ENCODE measurements at places on chromosomes 6 and 20. TPM values are rescaled to one million over a fixed set of nuclear protein-coding genes. Genes with fewer than 3 reads are reported as not detected.

SLC17A2 gene
- not detected for total RNA-seq

PLEKHG1 gene
- total RNA-seq = not detected

HSPA1A gene
- total RNA-seq = not detected

IL20RA gene
- not detected for total RNA-seq

GRCh38 chr6:12014027-12014872, 2.1 kb downstream of the HIVEP1 start:
- no peak for DNase-seq

DNA sequence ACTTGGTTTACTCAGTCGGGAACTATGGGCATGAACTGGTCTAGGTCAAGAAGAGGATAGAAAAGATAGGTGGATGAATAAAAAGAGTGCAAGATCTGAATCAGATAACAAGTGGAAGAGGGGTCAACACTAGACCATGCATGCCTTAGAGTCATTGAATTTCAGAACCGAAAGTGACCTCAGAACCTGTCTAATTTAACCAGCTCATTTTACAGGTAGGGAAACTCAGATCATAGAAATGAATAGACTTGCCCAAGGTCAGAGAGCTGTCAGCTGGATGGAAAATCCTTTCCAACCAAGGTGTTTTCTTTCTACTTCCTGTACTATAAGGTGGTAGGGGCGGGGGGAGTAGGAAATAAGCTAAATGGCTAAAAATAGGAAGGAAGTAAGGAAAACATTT, 121.4 kb upstream of the ADGRF1 start:
- DNase-seq = no peak

DNA sequence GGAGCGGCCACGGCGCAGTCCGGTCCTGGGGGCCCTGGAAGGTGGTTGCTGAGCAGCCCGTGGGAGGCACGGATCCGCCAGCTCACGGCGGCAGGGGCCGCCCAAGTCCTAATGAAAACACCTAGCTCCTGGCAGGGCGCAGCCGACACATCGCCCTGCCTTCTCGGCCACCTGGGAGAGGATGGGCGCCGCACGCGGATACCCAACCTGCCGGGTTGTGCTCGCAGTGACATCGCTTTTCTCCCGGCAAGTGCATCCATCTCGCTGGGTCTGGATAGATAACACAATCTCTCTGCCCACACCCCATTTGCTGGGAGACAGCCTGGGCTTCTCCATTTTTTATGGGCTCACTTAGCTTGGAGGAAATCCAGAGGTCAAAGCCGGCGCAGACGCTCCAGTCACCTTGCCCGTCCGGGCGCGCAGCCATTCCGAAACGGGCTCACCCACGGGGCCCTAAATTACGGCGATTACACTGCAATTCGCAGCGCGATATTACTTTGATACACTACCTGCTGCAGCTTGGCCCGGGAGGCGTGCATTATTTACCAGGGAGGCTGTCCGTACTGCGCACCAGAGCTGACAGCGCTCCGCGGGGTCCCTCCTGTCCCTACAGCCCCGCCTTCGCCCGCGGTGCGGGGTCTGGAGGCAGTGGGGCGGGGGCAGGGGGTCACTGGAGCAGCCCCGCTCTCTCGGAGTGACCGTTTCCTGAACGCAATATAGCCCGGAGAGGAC, 36.2 kb upstream of the CCDC167 start:
- DNase-seq = peak; percentile 59

DNA sequence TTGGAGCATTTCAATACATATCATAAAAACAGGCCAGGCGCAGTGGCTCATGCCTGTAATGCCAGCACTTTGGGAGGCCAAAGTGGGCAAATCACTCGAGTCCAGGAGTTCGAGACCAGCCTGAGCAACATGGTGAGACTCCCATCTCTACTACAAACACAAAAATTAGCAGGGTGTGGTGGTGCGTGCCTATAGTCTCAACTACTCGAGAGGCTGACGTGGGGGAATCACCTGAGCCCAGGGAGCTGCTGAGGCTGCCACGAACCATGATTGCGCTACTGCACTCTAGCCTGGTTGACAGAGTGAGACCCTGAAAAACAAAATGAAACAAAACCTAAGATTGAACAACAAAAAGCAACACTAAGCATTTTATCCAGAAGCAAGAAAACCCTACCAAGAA, 47.2 kb downstream of the BACH2 start:
- no peak for DNase-seq

All from G401 (cell line).